ENCODE measurements at places on chromosomes 3 and 15.

DNA sequence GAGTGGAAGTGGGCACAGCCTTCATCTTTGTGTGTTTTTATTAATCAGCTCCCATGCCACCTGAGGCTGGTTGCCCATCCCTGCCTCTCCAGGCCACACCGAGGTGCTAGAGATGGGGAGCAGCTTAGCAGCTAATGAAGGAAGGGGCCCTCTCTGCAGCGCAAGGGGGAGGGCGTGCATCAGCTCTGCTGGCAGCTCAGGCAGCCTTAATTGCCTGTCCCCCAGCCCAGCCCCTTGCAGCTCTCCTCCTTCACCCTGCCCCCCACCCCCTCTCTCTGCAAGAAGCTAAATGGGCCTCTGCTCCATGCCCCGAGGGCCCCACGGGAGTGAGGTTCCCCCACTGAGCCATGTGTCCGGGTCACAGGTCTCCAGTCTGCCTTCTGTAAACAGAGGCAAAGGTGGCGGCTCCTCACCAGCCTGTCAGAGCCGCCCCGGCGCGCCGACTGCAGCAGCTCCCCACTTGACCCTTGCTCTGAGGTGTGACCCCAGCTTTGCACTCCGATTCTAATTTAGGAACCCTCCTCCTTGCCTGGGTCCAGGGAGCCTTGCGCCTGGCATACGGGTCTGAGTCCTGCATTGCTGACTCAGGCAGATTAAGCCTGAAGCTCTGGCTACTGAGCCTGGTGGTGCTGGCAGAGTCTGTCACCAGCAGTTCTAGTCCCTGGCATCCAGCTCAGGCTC, 27.9 kb upstream of the NTRK3 start:
- DNase-seq, result no peak

DNA sequence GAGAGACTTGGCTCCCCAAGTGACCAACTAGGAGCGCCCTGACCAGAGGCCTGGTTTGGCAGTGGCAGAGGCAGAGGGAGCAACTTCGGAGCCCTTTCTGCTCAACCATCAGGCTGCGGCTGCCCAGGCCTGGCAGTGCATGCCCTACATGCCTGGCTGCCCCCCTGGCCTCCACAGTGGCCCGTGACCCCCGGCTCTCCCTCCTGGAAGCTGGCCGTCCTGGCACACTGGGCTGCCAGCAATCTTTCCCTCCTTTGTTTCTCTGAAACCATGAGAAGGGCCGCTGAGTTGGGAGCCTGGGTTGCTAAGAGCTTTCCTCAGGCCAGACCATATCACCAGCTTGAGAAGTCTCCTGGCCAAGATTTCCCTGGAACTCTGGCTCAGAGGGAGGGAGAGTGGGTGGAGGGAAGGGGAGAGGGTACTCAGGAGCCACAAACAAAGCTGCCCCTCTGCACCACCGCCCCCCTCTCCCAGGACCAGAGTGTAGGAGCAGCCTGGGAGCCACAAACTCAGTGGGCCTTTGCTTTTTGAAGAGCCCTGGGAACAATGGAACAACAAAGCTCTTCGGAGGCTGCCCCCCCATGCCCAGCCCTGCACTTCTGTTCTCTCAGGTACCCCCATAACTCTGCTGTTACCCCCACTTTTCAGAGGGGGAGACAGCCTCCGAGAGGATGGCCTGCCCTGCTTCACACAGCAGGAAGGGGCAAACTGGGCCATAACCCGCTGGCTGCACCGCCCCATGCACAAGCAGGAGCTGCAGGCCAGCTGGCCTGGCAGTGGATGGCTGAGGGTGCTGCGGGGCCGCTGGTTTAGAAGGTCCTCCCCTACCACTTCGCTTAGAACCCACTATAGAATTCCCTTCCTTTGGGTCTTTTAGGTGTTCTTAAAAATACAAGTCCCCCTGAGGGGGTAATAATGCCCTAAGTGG, 11.3 kb downstream of the CORO2B start:
- DNase-seq, result no peak

GRCh38 chr3:60434950-60435349, 816.3 kb downstream of the FHIT start:
- no peak for DNase-seq

GRCh38 chr3:142568393-142569017, 10.0 kb downstream of the ATR start:
- no peak for DNase-seq

DNA sequence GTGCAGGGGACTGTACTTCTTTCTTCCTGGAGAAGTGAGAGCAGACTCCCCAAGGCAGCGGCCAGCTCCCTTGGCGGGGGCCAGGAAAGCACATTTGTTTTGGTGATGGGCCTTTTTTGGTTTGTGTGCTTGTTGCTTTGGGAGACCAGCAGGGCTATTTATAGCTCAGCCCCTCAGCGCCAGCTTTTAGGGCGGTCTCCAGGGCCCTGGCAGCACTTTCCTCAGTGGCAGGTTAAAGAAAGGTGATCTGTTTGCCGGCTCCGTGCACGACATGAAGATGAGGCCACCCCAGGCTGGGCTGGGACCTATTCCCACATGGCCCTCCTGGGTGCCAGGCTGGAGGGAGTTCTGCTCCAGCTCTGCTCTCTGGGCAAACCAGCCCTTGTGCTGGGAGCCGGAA, 21.8 kb downstream of the SLC6A11 start:
- DNase-seq, result no peak

- DNase-seq, result no peak
These were observed 35.4 kb upstream of the CBLB start for GRCh38 chr3:105904251-105904650.

GRCh38 chr3:184716622-184717398, 4.9 kb upstream of the MAGEF1 start:
- DNase-seq, result peak; percentile 63

- no peak for DNase-seq
These were observed 172.0 kb downstream of the OPA1 start for GRCh38 chr3:193764959-193765358.

DNA sequence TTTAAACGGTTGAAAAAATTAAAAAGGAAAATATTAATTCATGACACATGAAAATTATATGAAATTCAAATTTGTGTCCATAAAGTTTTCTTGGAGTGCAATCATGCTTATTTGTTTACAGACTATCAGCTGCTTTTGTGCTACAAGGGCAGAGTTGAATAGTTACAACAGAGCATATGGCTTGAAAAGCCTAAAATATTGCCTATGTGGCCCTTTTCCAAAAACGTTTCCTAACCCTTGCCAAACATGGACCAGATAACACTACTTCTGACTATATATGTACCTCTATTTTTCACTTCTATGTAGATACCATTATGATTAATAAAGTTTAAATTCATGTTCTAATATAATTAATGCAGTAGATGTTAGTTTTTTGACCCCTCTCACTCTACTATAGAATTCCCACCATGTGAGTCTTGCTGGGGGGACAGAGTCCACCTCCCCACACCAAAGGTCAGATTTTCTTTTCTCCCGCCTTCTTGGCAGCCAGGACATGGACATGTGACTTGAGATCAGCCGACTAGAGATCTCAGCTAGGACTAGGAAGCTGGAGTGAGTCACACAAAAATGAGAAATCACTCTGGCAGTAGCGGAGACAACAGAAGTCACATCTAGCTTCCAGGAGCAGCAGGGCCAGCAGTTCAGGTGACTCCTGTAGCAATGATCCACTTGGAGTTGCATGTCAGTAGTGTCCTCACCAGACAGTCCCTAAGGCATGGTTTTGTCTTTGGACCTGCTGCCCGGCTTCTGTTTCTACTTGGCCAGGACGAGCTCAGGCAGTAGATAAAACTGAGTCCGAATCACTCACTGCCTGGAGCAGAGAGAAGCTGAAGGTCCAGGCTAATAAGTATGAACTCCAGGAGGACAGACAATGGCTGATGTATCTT, 22.4 kb downstream of the CIAO2A start:
- DNase-seq, result peak; percentile 95

DNA sequence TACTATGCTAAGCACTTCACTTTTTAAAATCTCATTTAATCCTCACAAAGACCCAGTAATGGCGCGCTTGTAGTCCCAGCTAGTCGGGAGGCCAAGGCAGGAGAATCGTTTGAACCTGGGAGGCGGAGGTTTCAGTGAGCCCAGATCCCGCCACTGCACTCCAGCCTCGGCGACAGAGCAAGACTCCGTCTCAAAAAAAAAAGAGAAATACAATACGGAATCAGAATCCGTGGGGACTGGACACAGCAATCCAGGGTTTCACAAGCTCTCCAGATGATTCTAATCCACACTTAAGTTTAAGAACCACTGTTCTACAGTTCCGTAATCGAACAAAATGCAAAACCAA, 426 bp upstream of the SUMF1 start:
- DNase-seq, result no peak

GRCh38 chr3:15042936-15043335, 22.2 kb downstream of the MRPS25 start:
- DNase-seq, result peak; percentile 43

DNA sequence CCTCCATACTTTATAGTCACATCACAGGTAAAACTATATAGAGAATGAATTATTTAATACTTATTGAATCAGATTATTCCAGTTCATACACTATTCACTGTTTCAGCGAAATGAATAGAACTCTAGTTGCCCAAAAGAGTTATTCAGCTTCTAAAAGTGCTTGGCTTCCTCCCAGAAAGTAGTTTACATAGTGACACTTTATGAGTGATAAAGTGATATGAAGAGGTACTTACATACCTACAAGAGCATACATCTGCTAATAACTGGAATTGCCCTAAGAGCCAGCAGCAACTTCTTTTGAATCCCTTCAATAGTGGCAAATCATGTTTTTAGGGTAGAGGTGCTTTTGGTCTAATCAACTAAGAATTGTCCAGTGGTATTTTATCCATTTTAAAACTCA, 635.1 kb upstream of the AGTR1 start:
- DNase-seq, result no peak

- no peak for DNase-seq
These were observed 35.8 kb downstream of the ABHD17C start for GRCh38 chr15:80730926-80731325.

GRCh38 chr3:107942244-107942643, 148.6 kb downstream of the CD47 start:
- DNase-seq, result no peak

DNA sequence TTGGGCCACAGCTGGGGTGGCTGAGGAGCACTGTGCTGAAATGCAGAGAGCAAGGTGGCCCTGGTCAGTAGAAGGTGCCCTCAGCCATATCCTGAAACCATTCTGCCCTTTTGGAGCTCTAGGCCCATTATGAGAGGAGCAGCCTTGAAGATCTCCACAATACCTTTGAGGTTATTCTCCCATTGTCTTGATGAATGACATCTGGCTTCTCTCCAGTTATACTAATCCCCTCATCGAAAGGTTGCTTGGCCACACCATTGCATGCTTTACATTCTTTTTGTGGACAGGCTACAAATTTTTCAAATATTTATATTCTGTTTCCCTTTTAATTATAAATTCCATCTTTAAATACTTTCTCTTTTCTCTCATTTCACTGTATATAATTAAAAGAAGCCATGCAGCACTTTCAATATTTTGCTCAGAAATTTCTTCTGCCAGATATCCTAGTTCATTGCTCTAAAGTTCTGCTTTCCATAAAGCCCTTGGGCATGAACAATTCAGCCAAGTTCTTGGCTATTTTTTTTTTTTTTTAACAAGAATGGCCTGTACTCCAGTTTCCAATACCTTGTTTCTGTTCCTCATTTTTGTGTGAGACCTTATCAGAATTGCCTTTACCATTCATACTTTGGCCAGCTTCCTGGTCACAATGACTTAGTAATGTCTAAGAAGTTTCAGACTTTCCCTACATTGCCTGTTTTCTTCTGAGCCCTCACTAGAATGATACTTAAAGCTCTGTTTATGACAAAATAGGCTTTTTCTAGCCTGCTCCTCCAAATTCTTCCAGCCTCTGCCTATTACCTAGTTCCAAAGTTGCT, 138.9 kb upstream of the SGO1 start:
- DNase-seq, result no peak

DNA sequence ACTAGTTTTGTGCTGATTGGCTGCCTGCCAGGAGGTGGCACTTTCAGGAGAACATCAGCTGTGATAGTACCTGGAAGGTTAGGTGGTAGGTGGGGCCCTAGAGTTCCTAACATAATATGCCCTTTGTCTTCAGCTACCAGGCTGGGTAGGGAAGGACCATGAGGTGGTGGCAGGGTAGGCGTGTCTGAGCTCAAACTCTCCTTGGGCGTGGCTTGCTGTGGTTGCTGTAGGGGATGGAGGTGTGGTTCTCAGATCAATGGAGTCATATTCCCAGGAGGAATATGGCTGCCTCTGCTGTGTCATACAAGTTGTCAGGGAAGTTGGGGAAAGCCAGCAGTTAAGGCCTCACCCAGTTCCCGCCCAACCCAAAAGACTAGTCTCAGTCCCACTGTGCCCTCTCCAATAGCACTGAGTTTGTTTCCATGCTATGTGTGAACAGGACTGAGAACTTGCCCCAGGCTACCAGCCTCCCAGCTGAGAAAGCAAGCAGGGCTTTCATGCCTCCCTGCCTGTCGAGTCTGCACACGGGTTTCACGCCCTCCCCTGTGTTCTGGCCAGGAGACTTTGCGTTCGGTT, 107.7 kb downstream of the CHCHD4 start:
- no peak for DNase-seq

DNA sequence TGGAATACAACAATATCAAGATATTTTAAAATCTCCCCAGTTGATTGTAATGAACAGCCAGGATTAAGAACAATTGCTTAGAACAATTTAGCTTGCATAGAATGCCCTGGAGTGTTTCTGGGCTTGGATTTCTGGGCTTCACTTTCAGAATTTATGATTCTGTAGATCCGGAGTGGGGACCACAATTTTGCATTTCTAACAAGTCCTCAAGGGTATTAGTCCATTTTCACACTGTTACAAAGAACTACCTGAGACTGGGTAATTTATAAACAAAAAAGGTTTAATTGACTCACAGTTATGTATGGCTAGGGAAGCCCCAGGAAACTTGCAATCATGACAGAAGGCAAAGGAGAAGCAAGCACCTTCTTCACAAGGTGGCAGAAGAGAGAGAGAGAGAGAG, 54.3 kb upstream of the MYRIP start:
- DNase-seq, result no peak

DNA sequence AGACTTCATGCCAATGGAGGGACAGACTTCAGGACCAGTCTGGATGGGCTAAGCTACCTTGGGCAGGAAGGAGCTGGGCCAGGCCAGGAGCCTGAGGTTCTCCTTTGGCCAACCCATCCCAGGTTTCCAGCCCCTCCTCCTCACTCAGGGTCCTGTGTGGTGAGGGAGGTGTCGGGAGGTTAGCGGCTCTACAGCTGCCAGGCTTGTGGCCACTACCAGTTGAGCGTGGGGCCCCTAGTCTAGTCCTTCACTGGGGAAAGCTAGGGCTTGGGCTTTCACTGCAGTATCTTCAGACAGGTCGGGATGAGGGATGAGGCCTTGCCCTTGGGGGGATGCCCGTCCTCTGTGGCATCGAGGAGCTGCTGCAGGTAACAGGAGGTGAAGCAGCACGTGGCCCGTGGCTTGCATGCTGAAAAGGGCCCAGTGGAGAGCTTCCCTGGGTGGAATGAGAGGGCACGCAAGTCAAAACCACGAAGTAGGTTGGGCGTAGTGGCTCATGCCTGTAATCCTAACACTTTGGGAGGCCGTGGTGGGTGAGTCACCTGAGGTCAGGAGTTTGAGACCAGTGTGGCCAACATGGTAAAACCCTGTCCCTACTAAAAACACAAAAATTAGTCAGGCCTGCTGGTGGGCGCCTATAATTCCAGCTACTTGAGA, 8.5 kb upstream of the FANCD2 start:
- peak; percentile 61 for DNase-seq

GRCh38 chr15:63274427-63274826, 3.0 kb upstream of the APH1B start:
- DNase-seq, result peak; percentile 63

GRCh38 chr15:70526974-70527325, 236.4 kb downstream of the UACA start:
- no peak for DNase-seq

- no peak for DNase-seq
These were observed 8.9 kb upstream of the PCOLCE2 start for GRCh38 chr3:142897807-142898206.

GRCh38 chr3:64384561-64384960, 159.3 kb upstream of the PRICKLE2 start:
- no peak for DNase-seq

- no peak for DNase-seq
These were observed 26.3 kb downstream of the CLDN16 start for GRCh38 chr3:190414297-190414696.
